ENCODE measurements at places on chromosomes 7 and 10. TPM values are rescaled to one million over a fixed set of nuclear protein-coding genes. Genes with fewer than 3 reads are reported as not detected.

The SPDYE11 gene
- total RNA-seq = not detected

DNA sequence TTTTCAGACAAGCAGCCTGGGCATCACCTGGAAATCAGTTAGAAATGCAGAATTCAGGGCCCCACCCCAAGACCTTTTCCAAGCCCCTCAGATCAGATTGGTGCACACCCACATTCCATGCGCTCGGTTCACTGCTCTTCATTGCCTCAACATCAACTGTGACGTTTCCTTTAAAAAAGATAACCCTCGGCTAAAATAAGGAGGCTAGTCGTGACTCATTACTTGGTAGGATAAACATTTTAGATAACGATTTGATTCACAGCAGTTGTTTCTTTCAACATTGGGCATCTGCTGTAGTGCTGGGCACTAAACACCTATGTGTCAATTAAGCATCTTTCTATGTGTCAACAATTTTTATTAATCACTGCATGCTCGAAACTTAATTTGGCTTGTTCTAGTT is 191.1 kb upstream of the LRGUK start:
- DNase-seq = peak; percentile 15

The AGAP9 gene
- total RNA-seq = 6.8 TPM

- no peak for DNase-seq
These were observed 45.8 kb upstream of the PRSS58 start for GRCh38 chr7:142303650-142304049.

The CFAP69 gene
- 0.87 TPM for total RNA-seq

DNA sequence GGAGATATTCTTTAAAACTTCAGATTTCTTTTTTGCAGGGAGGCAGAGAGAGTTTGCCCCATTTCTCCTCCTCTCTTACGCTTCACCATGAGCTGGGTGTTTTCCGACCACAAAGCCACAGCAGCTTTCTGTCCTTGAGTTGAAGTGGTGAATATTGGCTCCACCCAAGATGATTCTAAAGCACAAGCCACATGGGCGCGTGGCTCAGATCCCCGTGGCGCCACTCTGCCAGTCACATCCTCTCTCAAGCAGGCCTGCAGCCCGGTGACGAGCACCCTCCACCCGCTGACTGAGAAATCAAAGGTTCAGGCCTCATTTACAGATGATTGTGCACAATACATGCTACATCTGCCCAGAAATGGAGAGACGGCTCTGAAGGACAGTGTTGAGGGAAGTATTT is 27.6 kb upstream of the RNF32 start:
- DNase-seq = no peak

- DNase-seq = no peak
These were observed 28.2 kb upstream of the MPP7 start for GRCh38 chr10:28331066-28331465.

DNA sequence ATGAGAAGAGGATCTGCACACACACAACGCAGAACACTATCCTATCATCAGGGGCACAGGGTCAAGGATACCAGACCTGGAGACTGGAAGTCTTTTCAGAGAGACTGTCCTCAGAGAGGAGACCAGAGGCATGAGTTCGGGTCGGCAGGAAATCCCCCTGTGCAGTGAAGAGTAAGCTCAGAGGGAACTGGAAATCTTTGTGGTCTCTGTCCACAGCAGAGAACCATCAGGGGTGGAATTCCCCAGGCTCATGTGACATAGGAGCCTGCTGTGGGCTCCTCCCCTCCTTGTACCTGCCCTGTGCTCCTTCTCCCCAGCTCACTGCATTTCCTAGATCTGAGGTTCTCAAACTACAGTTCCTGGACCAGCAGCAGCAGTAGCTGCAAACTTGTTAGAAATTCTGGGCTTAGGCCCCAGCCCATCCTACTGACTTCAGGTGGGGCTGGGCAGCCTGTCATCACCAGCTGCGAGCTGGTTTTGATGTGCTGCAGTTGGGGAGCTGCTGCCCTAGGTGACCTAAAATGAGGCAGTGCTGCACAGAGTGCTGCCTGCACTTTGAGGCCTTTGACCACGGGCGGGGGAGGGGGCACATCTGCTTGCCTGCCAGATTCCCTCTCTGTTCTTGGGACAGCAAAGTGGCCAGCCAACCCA is 2.4 kb downstream of the ZMIZ2 start:
- peak; percentile 71 for DNase-seq

- DNase-seq = no peak
These were observed 100.9 kb upstream of the PHYHIPL start for GRCh38 chr10:59075576-59075975.

The ENO4 gene
- total RNA-seq = 0.35 TPM
